Ecto neural progenitor cell (in vitro differentiated cells): ENCODE measurements at places on chromosomes 2 and 18.

- DNase-seq, result no peak
Measured at GRCh38 chr2:110819711-110820110, 87.3 kb downstream of the ACOXL start.

GRCh38 chr2:151869291-151869690 is 41.1 kb upstream of the ARL5A start:
- DNase-seq, result no peak

DNA sequence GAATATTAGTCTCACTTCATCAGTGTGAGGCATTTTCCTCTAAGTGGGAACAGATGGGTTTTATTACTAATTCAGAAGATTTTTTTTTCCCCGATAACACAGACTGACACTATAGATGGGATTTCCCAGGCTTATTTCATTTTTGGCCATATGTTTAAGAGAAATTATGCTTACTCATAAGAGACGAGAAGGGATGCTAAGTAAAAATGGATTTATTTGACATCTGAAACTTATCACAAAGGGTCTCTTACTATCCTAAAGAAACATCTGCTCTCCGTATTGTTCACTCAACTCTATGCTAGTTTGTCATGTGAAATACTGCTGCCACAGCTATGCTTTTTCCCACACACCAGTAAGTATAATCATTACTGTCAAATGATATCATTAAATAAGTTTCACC is 1476.3 kb downstream of the LRP1B start:
- DNase-seq, result no peak

DNA sequence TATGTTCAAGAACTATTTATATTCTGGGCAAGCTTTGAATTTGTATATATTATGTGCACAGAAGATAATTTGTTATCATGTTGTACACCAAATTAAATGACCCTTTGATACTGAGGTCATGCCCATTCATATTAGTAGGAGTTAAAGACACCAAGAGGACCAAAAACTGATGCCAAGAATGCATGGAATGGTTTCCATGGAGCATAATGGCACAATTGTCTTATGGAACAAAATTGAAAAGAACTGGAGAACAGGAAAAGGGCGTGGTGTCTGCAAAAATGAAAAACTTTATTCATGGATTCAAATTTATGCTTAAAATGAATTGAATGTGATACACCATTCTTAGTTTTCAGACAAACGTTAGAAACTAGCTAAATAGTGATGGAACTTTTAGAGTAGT is 24.1 kb upstream of the RBMS1 start:
- DNase-seq, result no peak

DNA sequence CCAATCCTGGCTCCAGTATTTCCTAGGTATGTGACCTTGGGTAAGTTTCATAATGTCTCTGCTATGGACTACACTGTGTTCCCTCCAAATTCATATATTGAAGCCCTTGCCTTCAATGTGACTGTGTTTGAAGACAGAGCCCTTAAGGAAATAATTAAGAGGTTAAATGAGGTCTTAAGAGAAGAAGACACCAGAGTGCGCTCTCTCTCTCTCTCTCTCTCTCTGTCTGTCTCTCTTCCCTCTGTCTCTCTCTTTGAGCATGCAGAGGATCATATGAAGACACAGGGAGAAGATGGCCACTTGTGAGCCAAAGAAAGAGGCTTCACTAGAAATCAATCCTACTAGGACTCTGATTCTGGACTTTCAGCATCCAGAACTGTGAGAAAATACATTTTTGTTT is 52.2 kb downstream of the NXPH2 start:
- DNase-seq, result no peak

DNA sequence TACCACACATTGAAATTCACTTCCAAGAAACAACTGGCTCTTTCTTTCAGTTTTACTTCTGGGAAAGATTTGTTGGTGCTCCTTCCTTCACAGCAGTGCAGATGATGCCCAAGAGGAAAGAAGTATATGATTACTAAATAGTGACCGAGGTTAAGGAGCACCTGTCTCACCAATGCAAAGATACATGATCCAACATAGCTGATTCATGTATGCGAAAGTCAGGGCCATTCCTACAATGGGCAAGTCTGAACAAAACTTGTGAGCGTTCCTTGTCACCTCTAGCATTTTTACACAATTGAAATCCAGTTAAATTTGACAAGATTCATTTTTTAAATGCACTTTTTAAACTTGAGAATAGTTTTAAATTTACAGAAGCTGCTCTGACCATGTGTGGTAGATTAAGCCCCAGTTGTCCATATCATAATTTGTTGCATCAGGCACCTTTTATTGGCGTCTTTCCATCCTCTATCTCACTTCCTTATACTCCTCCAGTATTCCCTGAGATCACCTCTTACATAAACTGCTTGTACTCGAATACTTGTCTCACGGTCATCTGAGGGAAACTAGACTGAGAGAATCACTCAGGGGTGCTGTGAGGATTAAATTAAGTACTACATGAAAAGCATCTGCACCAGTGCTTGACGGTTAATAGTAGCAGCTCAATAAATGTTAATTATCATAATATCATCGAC is 438.8 kb upstream of the CDH20 start:
- no peak for DNase-seq

DNA sequence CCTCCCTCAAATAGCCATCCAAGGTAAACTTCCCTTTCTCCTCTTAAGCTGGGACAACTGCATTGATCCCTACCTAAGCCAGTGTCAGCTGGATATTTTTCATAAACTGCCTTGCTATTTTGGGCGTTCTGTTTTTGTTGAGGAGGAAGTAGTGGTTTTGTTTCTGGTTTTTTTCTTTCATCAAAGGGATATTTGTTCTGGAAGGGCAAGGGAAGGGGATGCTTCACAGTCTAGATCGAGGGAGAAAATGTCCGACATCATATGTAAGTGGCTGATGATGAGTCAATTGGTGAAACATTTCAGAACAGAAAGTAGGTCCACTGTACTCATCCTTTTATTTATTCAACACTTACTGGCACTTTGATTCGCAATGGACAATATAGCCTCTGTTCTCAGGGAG is 31.0 kb downstream of the TANC1 start:
- DNase-seq, result no peak

DNA sequence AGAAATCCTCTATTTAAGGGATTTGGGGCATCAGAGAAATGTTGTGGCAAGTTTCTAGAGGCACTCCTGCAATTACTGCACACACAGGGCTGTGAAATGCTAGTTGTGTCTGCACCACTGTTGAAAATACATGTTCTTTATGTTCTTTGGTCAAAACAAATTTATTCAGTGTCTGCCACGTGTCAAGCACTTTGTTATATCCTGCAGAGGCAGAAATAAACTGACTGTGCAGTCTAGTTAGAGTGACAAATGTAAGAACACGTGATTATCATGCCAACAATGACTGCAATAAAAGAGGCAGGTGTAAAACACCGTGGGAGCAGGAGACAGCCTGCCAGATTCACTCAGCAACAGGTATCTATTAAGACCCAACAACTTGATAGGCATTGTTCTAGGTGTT is 423.3 kb downstream of the LRP1B start:
- no peak for DNase-seq

DNA sequence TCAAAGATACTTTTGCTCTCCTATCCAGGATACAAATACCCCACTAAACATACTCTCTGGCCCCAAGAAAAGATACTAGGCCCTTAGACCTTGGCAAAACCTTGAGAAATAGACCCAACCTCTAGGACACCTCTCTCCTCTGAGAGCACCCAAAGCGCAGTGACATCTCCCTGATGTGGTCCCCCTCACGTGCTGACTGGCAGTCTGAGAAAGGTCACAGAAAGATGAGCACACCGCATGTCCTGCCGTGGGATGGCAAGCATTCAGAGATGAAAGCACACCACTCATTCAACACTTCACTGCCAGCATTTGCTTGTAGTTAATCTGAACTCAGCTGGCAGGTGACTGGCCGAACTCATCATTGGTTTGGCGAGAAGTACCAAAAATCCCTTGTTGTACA is 6.1 kb upstream of the TBC1D8 start:
- DNase-seq, result no peak

DNA sequence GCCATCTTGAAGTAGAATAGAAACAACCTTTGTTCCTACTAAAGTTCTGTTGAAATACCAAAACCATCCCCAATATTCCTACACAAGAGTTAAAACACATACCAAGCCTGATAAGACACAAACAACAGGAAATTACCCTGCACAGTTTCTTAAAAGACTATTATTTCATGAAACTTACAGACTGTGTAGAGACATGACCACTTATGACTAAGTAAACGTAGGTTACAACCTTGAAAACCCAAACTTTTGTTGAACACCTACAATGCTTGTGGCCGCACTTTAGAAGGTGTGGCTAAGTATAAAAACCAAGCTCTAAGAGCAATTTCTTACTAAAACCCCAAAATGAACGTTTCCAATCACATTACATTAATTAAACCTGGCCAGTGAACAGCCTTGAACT is 2.0 kb downstream of the SMAD2 start:
- no peak for DNase-seq

DNA sequence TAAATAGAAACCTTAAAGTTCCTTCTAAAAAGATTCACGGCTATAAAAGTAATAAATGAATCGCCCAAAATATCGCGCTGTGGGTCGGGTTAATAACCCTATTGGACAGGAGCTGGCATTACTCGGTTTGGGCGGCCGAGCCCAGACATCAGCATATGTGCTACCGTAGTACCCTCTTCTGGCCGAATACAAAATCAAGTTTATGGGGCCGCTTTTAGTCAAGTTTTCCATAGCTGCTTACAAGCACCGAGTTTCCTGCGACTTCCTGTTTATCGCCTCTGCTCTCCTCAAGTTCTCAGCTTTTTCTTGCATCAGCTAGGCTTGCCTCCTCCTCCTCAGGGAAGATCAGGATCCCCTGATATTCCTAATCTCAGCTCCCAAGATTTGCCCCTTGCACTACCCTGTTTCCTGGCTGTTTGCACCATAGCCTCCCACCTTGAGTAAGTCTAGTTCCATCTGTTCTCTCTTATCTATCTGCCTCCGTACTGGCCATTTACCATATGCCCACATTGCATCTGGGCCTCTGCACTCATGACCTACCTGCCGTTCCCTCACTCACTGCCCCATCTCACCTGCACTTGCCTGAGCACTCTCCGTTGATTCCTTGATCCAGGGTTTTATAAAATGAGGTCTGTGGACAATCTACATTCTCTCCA is 56.1 kb downstream of the SLC35F5 start:
- no peak for DNase-seq

DNA sequence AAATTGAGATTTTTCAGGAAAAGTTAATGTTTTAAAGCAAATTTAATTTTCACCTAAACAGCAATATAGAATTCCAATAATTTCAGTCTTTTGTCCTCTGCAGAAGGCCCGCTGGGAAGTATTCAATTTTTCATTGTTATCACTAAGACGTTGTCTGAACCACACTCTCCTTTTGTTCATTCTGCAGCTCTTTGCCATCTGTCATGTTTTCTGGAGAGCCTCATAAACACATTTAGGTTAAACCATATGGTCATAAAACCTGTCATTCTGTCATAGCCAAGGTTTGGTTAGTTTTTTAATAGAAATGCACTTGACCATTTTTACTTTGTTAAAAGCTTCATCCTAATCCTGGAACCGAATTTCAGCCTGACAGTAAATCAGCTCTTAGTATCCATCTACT is 54.0 kb upstream of the PGAP1 start:
- no peak for DNase-seq

- peak; percentile 70 for DNase-seq
Measured at GRCh38 chr2:26011990-26012856, 21.7 kb upstream of the RAB10 start.

GRCh38 chr2:32937602-32938448 is 8.9 kb upstream of the LTBP1 start:
- peak; percentile 49 for DNase-seq

GRCh38 chr18:31553800-31554199 is 37.9 kb upstream of the TTR start:
- no peak for DNase-seq

GRCh38 chr2:99863903-99864270 is 278.5 kb downstream of the AFF3 start:
- no peak for DNase-seq

DNA sequence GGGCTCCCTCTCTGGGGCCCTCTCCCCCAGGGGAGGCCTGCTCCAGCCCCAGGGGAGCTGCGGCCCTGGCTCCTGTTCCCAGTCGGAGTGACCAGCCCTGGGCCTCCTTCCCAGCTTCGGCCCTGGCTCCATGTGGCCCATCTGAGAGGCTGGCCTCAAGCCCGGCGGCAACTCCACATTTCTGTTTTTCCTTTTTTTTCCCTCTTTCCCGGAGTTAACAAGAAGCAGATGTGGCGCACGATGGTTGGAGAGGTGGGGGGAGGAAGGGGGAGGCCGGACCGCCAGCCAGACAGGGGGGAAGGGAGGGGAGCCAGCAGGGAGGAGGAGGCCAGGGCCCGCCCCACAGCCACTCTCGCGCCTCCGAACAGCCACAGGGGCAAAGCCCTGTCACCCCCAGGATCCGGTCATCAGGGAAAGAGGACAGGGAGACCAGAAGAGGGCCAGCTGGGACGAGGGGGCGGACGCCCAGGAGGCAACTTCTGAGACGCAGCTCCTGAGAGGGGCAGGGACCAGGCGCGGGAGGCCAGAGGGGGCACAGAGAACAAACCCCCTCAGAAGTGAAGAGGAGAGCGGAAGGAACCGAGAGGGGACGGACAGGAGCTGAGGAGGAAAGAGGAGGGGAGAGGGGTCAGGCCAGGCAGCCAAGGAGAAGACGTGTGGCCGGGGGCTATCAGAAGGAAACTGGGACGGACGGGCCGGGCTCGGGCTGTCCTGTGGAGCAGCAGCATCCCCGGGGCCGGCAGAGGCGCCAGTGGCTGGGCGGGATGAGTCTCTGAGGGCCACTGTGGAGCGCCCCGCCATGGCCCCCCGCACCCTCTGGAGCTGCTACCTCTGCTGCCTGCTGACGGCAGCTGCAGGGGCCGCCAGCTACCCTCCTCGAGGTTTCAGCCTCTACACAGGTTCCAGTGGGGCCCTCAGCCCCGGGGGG is at the start of gene EMILIN1:
Gene EMILIN1 (plus strand): TSS at position 349 of the 928 bp plus-strand sequence. CDS start 451 bp downstream, at position 800.
- DNase-seq, result peak; percentile 73

- DNase-seq, result no peak
Measured at GRCh38 chr2:48414196-48414595, 115.8 kb upstream of the STON1 start.

DNA sequence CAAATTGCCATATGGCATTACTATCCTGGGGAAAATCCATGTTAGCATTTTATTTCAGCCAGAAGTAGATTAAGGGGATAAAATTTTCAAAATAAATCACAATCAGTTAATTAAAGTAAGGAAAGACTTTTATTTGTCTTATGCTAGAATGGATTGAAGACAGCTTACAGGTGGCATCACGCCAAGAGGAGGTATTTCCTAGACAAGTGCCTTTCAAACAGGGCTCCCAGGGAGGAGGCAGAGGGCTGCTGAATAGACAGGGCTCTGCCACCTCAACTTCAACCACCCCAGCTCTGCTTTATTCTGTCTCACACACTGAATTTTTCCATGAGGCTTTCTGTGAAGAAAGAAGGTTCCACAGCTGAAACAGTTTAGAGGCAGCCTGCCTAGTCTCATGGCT is 12.2 kb downstream of the CCDC68 start:
- no peak for DNase-seq

DNA sequence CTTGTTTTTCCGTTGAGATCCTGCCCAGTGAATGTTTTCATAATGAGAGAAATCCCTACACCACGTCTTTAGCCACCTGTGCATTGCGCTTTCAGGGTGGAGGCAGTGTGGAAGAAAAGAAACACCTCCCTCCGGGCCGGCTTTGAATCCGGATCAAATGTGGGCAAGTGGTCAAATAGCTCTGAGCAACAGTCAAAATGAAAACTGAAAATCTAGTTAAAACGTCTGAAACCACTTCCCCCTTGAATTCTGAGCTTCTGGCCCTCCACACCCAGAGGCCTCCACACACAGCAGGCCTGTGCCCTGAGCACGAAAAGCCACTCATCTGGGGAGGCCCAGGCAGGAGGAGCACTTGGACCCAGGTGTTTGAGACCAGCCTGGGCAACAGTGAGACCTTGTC is 263.6 kb upstream of the SALL3 start:
- no peak for DNase-seq

GRCh38 chr2:227849906-227850305 is 21.5 kb upstream of the DAW1 start:
- DNase-seq, result no peak
